NCI-H2171 treated with DMSO at 0.1 percent for 48 hours (cell line): ENCODE measurements at places on chromosomes 3 and 15.

DNA sequence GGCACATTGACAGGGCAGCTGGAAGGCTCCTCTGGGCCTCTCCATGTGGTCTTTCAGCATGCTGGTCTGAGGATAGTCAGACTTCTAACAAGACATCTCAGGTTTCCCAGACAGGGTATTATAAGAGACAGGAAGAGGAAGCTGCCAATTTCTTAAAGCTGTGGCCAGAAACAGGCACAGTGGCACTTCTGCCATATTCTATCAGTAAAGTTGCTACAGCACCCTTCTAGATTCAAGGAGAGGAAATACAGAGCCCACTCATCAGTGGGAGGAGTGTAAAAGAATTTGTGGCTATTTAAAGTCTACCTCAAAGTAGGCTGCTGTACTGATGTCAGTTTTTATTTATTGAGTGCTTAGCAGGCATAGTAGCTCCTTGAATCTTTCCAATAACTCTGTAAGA is 55.5 kb downstream of the BTD start:
- DNase-seq: no peak

DNA sequence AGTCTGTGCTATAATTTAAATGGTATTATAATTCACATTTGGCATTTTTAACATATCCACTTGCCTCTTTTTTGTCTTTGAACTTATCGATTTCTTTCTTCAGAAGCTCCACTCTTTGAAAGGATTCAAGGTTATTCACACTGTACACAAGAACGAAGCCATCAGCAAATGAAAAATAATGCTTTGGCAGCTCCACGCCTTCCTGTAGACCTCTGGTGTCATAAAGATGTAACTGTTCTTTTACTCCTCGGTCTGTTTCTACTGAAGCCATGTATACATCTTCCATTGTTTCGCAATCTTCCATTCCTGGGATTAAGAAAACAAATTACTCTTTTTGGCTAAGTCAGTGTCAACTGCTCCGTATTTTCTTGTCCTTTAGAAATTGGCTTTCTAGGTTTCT is 16.0 kb downstream of the NKIRAS1 start:
- DNase-seq: no peak

DNA sequence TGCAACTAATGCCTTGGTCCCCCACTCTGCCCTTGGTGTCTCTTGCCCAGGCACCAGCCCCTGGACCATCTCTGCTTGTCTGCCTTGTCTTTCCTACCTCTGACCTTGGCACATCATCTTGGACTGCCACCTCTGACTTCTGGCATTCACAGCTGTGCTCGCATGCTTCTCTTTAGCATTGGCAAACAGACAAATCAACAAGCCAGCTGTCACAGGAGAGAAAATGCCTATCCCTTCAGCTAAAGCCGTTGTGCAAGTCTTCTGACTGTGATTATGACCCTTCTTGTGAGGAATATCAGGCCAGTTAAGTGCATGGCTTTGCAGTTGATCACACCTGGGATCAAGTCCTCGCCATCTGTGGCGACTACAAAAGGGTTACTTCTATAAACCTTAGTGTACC is 84.6 kb downstream of the PRICKLE2 start:
- peak; percentile 32 for DNase-seq

- no peak for DNase-seq
These were observed 122.6 kb downstream of the ITPR1 start for GRCh38 chr3:4615750-4616149.

DNA sequence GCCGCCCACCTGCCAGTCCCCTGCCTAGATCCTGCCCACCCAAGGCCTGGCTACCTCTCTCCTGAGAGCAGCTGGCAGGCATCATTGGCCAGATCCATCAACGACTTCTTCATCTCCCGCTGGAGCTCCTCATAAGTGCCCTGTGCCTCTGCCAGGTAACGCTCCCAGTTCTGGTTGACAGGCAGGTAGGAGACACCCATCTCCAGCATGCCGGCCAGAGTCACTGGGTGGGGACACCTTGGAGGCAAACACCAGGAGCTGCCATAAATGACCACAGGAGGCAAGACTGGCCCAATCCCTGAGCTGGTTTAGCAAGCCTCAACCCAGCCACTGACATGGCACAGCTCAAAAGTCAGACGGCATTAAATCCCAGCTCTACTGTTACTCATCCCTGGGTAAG is 7.5 kb downstream of the POLG start:
- DNase-seq: no peak

DNA sequence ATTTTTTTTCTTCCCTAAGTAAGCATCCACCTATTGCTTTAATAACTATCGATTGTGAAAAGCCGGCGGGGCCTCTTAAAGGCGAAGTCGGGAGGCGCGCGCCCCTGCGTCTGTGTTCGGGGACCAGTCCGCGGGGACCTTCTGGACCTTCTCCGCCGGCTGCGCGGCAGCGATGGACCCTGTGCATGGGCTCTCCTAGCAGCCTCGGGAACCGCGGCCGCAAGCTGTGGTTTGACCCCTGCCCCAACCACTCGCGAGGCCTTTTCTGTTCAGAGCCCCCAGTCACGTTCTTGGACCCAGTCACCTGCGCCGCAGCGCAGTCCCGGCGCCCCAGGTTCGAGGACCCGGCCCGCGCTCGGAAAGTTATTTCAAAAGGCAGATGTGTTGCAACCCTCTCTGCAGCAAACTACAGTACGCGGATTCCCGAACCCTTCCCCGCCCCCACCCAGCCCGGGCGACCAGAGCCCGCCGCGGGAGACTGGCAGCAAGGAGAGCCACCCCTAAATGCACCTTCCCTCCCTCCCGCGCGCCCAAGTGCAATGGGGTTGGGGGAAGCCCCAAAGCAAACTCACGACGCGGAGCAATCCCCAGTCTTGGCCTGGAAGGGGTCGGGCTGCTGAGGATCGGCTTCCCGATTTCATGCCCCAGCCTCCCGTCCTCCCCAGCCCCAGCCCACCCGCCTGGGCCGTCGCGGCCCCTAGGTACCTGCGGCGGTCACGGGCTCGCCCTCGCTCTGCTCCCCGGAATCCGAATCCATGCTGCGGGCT is 684 bp downstream of the TNFAIP8L3 start:
- DNase-seq: peak; percentile 25

- no peak for DNase-seq
These were observed 24.0 kb downstream of the CFAP100 start for GRCh38 chr3:126418661-126419131.

- DNase-seq: no peak
These were observed 64.8 kb downstream of the RFTN1 start for GRCh38 chr3:16448639-16449070.

GRCh38 chr3:101850246-101851051 is 1.1 kb downstream of the NFKBIZ start:
- DNase-seq: peak; percentile 26

GRCh38 chr3:61724801-61725200 is 163.4 kb downstream of the PTPRG start:
- DNase-seq: no peak

- no peak for DNase-seq
These were observed 594.1 kb downstream of the NR2F2 start for GRCh38 chr15:96924570-96924969.

GRCh38 chr3:97439373-97439772 is 325.2 kb upstream of the ARL6 start:
- DNase-seq: no peak

GRCh38 chr3:182148360-182148759 is 436.6 kb downstream of the SOX2 start:
- DNase-seq: no peak

DNA sequence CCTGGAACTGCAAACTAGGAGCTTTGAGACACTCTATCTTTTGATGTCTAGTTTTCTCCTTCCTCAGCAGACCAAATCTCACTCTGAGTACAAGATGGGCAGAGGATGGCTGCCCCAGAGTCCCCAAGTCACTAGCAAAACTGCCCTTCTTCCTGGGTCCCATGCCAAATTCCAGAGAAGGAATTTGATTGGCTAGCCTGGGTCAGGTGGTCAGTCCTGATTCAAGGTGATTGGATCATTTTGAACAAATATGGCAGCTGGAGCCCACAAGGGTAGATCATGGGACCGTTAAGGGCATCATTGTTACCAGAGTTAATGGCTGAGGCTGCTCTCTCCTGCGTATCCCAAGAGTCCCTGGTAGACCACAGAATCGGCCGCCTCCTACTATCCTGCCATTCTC is 21.7 kb downstream of the SLC6A1 start:
- DNase-seq: no peak

- no peak for DNase-seq
These were observed 781.2 kb upstream of the NR2F2 start for GRCh38 chr15:95549168-95549738.

DNA sequence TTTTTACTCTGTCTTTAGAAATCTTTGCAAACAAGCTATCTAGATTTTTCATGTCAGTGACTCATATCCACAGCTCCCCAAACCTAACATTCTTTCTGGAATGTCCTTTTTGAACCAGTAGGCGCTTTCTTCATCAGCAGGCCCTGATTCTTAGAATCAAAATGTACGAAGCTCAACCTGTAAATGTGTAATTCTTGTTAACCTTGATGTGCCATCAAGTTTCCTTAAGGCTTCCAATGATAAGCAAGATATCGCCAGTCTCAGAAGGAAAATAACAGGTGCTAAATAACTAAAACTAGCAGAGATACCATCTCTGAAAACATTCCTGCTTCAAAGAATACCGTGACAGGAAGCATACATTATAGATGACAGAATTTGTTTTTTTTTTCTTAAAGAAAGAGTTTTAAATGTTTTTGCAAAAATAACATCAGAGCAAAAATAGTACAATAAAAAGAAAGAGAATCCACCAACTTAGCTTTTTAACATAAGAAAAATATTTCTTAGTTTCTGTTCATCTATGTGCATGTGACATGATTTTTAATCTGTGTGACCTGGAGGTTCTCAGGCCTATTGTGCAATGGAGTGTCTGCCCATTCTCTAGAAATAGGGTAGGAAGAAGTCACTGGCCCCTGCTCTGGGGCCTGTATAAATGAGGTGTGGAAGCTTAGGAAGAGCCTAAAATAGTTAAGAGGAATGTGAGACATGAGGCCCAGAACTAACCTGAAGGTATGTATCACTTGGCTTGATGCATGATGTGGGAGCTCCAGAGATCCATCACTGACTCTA is 14.7 kb upstream of the SECISBP2L start:
- no peak for DNase-seq

- DNase-seq: no peak
These were observed 283.0 kb downstream of the UACA start for GRCh38 chr15:70480196-70480856.

- no peak for DNase-seq
These were observed 31.1 kb downstream of the VGLL4 start for GRCh38 chr3:11612515-11613188.

GRCh38 chr3:98589331-98590036 is 3.9 kb downstream of the CPOX start:
- no peak for DNase-seq

DNA sequence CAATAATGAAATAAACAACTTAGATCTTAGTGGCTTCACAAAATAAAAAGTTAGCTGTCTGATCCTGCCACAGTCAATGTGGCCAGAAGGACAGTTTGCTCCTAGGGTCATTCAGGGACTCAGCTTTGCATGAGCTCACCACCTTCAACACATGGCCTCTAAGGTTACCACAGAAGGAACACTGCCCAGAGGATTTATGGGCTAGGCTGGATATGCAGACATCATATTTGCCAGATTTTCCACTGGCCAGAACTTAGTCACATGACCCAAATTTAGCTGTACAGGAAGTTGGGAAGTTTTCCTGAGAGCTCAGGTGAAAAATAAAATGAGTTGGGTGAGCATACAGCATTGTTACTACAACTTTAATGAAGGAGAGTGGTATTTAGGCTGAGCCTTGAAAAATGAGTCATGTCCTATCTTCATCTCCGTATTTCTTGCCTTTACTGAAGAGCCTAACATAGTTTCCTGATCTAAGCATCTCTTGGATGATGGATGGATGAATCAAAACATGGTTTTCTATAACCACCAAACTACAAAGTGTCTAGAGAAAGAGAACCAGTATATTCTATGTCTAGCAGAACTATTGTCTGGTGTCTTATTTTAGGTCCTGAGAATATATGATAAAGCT is 54.9 kb upstream of the TMEM108 start:
- no peak for DNase-seq

DNA sequence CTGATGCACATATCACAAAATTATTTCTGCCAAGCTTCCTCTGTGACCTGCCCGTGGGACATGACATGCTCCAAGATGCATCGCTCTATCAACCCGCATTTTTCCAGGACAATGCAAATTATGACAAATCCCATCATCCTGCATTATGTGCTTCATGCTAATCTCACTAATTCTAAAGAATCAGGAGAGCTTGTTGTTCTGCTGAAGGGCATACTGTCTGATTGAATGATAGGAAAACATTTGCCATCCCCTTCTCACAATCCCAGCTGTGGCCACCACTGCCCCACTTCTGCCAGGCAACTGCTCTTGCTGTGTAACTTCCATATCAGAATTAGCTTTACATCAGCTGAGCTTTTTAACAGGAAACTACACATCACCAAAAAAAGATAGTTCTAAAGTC is 203.5 kb upstream of the NANOGP8 start:
- DNase-seq: no peak

DNA sequence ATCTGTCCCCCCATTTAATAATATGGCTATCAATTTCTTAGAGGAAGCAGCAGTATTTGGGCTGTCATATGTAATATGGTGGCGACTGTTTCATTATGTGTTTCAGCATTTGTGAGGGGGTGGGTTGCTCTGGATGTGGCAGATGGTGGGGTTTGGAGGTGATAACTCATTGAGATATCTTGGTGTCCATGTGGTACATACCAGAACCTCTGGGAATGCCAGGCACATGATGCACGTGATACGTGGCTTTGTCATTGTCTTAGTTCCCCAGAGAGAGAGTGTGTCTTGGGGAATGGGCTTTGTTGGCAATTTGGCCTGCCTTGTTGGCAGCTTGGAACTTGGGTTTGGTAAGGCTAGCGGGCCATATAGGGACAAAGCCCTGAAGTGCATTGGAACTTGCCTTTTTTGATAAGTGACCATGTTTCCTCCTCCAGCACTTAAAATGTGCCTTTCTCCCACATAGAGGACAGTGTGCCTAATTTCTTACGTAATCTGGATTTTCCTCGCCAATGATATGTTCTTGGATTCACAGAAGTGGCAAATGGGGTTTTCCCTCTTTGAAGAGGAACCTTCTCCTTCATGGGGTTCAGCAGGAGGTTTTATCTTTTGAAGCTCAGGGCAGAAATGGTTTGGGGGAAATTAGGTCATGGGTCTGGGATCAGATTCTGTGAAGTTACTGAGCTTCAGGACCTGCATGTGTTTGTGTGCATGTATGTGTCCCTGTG is 79.5 kb downstream of the DNASE1L3 start:
- DNase-seq: no peak

DNA sequence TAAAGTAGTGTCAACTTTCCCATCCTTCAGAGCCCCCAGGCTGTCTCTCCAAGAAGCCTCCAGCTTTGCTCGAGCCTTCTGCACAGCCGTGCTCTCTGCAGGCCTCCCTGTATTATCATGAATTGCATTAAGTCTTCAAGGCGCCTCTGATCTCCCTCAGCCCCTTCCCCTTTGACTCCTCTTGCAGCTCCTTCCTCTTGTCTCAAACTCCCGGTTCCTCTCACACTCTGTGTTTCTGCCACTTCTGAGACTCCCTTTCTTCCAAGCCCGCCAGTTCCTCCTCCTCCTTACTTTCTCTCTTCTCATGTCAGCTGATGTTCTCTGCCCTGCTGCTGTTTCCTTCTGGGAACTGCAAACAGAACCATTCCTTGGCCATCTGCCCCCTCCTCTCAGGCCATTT is 418.8 kb downstream of the EPHB1 start:
- no peak for DNase-seq
